AML-193 (cell line): ENCODE measurements at places on chromosomes 11 and 22.

DNA sequence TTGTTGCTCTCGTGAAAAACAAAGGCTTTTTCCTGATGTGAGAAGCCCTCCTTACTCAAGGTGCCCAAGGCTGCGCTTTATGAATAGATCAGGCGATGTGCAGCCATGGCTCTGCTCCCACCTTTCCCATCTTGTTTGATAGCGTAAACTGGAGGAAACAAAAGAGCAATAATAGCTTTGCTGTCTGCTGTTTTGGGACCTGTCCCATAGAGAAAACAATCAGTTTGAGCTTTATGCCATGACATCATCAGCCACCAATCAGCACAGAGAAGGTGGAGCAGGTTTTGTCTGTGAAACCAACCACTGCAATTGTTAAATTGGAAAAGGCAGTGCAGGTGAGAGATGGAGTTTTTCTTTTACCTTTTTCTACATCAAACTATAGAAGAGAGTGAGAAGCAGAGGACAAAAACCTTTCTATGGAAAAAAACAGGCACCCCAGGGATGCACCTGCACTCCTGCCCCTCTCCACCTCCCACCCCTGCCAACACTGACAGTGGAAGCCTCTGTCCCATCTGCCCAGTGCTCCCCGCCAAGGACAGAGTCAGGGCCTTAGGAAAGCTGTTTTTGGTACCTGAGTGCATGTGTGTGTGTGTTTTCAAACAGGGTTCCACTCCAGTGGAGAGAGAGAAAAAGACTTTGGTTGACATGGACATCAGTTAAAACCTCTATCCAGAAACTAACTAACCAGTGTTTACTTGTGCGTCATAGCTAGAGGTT is 80.7 kb downstream of the MICAL3 start:
- DNase-seq = no peak

DNA sequence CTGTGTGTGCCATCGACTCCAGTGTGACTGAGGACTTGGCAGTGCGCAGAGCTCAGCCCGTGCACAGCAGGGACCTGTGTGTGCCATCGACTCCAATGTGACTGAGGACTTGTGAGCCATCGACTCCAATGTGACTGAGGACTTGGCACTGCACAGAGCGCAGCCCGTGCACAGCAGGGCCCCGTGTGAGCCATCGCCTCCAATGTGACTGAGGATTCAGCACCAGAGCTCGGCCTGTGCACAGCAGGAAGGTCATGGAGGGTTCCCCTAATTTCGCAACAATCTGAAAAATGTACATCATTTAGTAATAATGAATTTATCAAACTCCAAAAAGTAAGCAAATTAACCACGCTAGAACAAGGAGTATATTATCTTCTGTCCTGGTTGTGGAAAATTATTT is 348.3 kb upstream of the B3GAT1 start:
- no peak for DNase-seq

GRCh38 chr11:88293931-88294330 is 43.6 kb downstream of the CTSC start:
- no peak for DNase-seq

DNA sequence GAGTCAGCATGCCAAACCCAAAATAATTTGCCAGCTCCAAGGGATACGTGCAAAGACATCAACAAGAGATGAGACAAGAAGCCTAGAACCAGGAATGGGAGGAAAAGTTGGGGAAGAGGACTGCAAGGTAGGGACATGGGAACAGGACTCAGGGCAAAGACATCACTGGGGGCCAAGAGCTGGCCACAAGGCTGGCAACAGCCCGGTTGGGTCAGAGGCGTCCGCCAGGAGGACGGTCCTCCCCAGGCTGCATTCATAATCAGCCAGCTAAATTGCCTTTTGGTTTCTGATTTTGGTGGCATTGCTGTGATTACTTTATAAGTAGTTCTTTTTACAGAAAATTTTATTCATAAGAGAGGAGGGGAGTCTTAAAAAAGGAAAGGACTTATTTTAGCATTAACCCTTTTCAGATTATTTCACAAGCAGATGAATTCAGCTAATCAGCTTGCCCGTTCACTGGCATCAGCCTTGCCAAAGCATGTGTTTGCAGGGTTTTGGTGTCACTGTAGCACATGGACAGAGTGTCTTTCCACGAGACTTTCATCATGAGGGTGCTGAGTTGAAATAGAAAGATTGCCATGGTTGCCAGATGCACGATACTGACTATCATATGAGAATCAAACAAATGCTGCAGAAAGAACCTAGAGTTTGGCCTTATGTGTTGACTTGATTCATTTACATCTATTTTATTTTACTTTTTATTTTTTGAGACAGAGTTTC is 23.2 kb upstream of the NAV2 start:
- DNase-seq = no peak

- no peak for DNase-seq
Measured at GRCh38 chr11:117547195-117547850, 219.7 kb downstream of the CEP164 start.

- DNase-seq = no peak
Measured at GRCh38 chr11:127873478-127873877, 713.9 kb downstream of the ETS1 start.

DNA sequence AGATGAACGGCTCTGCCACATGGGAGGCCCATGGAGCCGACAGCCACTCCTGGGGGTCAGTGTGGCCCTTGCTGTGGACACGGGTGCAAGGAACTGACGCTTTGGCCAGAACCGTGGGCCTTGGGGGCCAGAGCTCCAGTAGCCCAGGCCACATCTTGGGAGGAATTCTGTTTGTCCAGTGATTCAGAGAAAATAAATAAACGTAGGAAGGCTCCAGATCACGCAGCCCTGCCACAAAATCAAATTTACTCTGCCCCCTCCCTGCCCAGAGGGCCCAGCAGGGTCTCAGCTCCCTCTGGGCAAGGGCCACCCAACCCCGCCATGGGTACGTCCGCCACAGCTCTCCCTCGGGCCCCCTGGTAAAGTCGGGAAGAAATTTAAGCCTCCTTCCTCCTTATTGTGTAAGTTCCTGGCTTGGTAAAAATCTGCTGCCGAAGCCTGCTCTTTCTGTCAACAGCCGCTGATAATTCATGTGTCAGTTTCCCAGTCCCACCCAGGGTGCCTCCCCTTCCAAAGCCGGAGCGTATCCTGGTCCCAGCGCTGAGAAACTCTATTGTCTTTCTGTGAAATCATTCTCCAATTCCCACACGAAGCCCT is 6.9 kb upstream of the MUC5AC start:
- no peak for DNase-seq

- DNase-seq = no peak
Measured at GRCh38 chr22:19759427-19760057, 1.0 kb upstream of the TBX1 start.

DNA sequence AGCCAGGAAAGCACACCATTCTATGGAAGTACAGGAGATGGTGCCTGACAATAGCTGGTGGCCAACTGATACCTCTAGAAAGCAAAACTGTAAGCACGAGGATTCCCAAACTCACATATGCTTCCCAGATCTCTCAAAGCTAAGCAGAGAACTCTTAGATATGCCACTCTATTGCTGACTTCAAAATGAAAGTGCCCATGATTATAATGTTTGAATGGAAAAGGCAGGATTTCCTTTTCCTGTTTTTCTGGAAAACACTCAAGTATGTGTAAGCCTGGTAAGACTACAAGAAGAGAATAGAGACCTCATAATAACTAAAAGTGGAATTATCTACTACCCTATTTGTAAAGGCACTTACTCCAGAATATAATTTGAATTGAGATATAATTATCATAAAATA is 2.6 kb upstream of the CARD18 start:
- DNase-seq = no peak

GRCh38 chr11:14641801-14642200 is 1.8 kb upstream of the PDE3B start:
- DNase-seq = no peak

DNA sequence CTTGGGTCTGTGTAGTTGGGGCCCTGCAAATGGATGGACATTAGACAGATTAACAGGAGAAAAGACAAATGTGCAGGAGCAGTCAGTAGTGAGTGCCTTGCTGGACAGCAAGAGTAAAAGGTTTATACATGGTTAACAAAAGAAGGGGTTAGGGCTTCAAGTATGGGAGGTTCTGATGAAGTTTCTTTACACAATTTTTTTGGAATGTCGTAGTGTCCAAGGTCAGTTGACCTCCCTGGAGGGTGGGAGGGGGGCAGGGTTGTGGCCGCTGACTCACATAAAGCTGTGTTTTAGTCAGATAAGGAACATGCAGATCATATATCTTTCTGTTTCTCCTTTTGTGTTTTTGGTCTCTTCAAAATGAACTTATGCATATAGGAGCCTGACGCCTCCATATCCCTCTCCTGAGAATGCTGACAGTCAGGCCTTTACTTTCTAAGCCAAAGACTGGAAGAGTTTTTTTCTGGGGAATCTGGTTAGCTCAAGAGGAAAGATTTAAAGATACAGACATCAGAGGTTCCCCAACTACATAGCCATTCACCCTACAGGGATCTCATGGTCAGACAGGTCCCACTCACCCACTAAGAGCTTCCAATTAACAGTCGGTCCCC is 134.3 kb downstream of the NECTIN1 start:
- DNase-seq = no peak

DNA sequence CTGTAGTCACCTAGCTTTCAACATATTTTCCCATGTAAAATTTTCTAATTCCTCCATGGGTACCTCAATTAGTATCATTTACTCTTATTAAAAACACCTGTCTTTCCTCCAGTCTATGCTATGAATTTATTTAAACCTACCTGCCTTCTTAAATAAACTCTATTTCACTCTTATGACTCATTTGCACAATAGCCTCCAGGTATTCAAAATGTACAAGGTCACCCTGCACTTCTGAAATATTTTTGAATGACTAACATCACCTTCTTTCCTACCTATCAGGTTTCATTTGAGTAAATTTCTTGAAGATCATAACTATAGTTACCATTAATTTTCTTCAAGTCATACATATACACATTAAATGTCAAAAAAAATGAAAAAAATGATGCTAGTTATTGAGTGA is 939.7 kb downstream of the DLG2 start:
- no peak for DNase-seq
